Stimulated activated CD4-positive, alpha-beta T cell treated with anti-CD3 and anti-CD28 coated beads, Interleukin-12 subunit alpha, Interleukin-12 subunit beta, amount 100 ng/mL, for 24 hours (primary cell): ENCODE measurements at places on chromosomes 11 and 22.

DNA sequence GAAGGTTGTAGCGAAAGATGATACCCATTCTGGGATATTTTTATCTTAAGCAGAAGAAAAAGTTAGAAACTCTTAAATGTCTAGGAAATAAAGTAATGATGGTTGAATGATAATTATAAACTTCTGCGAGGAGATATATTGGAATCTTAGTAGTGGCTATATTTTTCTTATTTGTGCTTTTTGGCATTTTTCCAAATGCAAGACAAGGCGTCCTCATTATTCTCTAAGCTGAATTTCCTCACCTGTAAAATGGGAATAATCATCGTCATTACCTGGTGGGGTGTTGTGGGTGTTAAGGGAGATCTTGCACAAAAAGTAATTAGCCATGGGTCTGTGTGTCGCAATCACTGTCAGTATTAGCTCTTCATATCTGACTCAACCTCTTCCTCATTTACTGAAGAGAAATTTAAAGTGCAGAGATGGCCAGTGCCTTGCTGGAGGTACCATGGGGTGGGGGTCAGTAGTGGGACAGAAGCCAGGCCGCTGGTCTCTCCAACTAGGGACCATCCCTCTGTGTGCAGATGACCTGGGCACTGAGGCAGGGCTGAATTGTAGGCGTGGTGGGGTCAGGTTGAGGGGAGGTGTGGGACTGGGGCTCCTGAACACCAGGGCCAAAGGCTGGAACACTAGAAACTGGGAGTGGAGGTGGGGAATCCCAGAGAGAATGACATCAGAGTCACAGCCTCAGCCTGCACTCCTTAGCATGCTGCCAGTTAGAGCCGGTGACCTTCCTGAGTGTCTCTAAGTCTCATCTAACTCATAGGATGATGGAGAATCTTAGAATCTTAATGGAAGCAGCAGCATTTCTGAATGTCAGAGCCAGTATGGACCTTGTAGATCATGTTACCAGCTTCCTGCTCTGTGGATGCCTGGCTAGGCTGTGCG, 4.1 kb downstream of the PITPNM1 start:
- DNase-seq, result no peak

DNA sequence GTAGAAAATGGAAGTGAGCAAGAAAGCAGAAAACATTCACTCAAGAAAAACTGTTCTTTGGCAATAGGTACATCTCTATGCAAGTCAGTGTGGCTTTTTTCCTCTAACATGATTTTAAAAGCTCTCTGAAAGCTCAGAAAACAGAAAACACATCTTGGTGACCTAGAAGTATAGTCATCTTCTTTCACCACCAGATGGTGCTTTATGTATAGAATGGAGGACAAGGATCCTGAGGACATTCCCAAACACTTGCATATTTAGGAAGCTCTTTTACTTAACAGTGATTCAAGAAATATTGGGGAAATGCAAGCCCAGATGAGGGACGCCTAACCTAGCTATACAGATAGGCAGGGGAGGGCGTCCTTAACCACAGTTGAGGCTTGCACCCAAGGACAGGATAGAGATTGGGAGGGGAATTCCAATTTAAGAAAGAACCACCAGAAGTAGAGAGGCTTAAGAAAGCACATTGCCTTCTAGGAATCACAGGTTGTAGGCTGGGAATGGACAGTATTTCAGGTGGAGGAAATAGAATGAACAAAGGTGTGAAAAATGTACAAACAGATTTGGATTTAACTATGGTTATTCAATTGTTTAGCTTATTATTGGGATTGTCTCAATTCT, 13.8 kb upstream of the CCDC81 start:
- no peak for DNase-seq

- DNase-seq, result no peak
Measured at GRCh38 chr11:129590753-129591475, 215.3 kb downstream of the BARX2 start.

DNA sequence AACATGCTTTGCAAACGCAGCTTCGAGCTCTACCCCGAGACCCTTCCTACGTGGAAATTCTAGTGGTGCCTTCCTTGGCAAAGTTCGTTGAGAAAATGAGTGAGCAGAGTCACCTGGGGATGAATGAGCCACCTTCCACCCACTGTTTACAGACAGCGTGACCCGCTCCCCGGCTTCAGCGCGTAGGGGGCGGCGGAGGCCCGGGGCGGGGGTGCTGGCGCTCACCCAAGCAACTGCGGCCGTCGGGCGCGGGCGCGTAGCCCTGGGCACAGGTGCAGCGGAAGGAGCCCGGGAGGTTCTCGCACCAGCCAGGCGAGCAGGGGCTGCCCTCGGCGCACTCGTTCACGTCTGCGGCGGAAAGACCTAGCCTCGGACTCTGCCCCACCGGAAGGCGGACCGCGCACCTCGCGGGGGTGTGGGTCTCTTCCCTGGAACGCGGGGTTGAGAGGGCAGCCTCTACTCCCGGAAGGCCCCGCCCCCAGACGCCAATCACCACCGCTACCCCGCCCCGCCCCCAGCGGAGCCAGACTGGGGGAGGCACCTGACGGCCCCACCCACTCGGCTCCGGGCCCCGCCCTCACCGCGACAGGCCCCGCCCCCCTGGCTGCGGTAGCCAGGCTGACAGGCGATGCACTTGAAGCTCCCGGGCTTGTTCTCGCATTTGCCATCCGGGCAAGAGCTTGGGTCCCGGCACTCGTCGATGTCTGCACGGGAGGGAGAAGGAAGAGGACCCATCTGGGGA, 11.8 kb downstream of the LTBP3 start:
- peak; percentile 94 for DNase-seq

GRCh38 chr11:118503216-118503615, 24.1 kb upstream of the TTC36 start:
- no peak for DNase-seq
